ENCODE measurements at places on chromosomes 1 and 21.

DNA sequence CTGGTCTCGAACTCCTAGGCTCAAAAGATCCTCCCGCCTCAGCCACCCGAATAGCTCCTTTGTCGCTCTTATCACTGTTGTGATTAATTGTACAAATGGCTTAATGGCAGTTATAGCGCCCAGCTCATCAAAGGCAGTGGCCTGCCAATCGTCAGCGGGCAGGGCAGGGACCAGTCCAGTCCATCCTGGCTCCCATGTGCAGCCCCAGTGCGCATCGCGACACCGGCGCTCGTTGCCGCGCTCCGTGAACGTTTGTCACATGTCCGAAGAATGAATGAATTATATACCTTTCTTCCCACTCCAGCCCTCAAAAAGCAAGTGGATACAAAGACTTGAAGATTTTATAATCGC is 18.4 kb downstream of the MTX1 start:
- no peak for DNase-seq

GRCh38 chr1:90400131-90400530 is 317.0 kb downstream of the BARHL2 start:
- DNase-seq: no peak

DNA sequence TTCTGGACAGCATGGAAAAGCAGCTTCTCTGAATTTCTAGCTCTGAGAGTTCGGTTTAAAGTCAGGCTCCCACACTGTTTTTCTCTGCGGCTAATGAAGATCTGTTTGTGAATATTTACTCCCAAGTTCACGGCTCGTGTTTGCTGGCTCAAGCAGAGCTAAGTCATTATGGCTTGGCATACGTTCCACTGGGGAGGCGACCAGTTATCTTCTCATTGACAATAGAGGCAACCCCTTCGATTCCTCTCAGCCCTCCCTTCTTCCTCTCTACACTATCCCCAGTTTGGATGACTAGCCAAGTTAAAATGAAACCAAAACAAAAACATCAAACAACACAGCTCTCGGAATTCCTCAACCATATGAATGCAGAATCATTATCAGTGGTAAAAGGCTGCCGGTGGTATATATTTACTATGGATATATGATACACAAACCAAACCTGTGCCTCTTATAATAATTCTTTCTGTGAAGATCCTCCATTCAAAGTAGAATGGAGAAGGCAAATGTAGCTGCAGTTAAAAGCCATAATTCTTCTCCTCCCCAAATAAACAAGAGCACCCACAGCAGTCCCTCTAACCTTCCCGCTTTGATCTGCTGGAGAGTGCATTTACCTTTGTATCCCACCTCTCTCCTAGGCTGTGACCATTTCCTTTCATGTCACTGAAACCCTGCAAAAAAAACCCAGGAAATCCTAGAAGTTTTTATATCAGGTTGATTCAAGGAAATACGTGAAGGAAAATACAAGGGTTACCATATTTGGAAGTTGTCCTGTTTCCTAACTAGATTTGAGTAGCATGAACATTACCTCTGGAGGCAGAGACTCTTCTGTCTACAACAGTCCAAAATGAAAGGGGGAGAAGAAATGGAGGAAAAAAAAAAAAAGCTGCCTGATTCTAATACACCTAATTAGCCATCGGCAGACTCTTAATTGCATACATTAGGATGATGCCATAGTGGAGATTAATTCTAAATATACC is 108.3 kb upstream of the USH2A start:
- DNase-seq: no peak

DNA sequence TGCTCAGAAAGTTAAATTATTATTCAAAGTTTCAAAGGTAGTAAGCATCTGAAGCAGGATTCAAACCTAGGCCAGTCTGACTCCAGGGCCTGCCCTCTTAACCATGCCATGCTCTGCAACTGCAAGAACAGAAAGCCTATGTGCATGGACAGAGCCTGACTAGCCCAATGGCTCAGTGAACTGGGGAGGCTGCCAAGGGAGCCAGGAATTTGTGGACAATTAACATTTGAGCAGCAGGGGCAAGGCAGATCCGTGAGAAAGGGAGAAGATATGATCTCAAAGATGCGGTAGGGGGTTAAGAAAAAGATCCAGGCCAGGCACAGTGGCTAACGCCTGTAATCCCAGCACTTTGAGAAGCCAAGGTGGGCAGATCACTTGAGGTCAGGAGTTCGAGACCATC is 6.5 kb upstream of the ATP1A4 start:
- no peak for DNase-seq

- DNase-seq: no peak
These were observed 262.9 kb upstream of the CACYBP start for GRCh38 chr1:174736831-174737230.

DNA sequence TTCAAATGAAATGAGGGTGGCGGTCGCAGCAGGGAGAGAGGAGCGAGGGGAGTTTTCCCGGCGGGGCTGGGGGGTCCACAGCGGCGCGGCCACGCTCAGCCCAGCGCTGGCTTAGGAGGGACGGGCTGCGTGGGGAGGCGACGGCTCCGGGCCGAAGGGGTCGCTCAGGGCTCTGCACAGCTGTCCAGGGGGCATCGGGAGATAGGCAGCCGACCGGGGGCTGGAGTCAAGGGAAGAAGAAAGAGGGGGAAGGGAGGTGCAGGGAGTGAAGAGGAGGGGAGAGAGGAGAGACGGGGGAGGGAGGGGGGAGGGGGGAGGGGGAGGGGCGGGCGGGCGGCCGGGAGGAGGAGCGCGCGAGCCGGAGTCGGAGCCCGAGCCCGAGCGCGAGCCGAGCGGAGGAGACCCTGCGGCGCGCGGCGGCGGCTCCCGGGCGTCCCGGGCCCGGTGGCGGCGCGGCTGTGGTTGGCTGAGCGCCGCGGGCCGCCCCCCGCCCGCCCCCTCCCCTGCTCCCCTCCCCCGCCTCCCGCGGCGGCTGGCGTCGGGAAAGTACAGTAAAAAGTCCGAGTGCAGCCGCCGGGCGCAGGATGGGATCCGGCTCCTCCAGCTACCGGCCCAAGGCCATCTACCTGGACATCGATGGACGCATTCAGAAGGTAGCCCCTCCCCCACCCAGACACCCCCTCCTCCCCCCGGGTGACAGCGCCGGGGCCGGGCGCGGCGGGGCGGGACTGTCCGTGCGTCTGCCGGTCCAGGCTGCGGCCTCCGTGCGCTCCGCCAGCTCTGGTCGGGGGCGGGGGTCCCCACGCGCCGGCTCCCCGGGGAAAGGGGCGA is at the start of gene PDE9A:
Gene PDE9A (plus strand): TSS at position 391 of the 831 bp plus-strand sequence. CDS start 194 bp downstream, at position 585.
- DNase-seq: no peak

DNA sequence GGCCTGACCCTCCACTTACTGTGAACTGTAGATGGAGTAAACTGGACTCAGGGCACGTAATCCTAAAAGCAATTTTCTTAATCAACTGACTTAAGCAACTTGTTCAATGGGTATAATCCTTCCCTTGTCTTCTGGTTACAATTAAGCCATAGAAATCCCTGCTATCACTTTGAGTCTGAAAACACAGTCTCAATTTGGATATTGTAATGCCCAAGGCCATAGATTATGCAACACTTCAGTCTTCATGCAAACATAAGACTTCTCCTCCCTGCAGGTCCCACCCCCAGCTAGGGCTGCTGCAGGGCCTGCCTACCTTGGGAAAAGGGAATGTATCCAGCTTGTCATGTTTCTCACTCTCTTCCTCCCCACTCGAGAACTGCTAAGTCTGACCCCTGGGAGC is 6.2 kb upstream of the SLC5A9 start:
- no peak for DNase-seq

DNA sequence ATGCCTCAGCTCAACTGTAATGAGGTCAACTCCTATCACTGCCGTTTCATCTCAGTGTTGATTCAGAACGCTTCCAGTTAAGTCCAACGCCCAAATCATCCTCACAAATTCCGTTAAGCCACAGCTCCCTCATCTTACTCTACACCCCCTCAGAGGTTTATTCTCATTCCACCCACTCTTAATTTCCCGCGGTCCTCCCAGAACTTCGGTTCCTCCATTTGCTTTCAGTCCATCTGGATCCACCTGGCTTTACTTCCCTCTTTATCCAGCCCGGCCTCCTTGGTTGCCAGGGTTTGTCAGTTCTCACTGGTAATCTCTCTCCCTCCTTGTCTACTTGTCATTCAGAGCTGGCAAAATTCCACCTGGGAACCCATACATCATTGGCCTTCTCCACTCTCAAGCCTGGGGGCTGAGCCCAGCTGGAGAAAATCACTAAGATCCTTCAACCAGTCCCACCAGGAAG is 51.3 kb upstream of the RUNX1 start:
- no peak for DNase-seq

DNA sequence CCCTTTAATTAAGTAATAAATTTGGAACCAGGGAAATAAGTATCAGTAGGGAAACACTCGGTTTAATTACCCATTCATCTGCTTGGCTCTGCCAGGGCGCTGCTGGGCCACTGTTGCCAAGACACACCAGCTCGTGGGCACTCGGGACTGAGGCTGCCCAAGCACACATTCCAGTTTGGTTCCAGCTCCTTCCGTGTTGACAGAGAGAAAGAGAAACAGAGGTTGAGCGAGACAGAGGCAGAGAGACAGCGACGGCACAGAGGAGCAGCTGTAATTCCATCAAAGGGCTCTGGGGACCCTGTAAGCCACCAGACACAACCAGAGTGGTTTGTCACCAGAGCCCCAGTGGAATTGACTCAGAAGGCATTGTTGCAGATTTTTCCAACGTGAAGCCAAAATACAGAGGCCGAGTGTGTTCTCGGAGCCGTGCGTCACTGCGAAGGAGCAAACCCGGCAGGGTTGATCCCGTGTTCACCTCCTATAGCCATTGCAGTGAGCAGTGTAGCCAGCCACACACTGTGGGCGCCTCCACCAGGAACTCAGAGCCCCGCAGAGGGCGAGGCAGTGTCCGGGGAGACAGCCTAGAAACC is 33.5 kb downstream of the SYF2 start:
- no peak for DNase-seq

DNA sequence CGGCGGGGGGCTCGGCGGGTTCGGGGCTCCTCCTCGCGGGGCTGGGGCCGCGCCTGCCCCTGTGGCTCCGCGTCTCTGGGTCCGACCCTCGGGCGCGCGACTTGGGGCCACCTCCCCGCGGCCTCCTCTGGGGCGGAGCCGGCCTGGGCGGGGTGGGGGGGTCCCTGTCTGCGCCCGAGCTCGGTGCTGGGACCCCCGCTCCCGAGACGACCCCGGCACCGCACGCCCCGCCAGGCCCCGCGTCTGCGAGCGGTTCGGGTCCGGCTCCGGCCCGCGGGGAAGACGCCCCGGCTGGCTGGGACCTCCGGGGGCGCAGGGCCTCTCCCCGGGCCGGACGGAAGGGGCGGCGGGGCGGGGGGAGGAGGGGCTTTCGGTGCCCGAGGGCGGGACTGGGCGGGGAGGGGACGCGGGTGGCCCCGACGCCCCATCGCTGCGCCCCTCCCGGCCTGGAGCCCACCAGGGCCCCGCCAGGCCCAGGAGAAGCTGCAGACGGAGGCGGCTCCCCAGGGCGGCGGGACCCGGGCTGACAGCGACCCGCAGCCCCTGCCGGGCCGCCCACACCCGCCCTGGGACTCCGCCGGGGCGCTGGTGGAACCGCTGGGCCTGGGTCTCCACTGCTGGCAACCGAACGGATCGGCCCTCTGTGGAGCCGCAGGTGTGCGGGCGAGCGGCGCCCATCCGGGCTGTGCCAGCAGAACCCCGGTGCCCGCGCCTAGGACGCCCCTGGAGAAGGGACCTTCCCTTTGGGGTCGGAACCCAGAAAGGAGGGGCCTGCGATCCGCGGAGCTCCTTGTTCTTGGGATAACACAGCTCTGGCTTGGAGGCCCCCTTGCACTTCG is 610 bp downstream of the COL6A2 start:
- DNase-seq: no peak

DNA sequence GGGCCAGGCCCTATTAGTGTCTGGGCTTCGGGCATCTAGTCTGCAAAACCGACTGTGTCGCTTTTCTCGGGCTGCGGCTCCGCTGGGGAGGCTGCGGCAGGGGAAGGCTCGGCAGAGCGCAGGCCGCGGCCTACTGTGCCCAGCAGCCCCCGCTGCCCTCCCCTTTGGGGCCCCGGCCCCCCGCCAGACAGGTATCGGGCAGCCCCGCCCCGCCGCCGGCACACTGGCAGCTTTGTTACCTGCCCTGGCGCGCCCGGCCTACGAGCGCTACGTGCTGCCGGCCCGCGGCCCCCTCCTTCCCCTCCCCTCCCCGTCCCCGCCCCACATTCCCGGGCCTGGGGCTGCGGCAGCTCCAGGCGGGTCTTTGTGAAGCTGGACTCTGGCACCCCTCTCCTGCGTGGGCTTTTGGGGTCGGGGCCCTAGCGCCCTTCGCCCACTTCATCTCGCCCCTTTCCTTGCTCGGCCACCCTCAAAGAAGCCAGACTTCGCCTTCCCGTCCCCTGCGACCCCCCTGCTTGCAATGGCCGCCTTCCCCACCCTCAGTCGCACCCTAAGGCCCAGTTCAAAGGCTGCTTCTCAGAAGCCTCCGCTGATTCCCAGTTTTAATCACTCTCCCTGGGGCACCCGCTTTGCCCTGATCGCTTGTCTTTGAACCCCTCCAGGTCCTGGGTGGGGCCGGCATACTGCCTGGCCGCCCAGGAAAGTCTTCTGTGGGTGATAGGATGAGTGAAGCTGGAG is 48.9 kb upstream of the SLC2A1 start:
- DNase-seq: no peak

- DNase-seq: no peak
These were observed 712.0 kb downstream of the USP25 start for GRCh38 chr21:16441789-16442188.

DNA sequence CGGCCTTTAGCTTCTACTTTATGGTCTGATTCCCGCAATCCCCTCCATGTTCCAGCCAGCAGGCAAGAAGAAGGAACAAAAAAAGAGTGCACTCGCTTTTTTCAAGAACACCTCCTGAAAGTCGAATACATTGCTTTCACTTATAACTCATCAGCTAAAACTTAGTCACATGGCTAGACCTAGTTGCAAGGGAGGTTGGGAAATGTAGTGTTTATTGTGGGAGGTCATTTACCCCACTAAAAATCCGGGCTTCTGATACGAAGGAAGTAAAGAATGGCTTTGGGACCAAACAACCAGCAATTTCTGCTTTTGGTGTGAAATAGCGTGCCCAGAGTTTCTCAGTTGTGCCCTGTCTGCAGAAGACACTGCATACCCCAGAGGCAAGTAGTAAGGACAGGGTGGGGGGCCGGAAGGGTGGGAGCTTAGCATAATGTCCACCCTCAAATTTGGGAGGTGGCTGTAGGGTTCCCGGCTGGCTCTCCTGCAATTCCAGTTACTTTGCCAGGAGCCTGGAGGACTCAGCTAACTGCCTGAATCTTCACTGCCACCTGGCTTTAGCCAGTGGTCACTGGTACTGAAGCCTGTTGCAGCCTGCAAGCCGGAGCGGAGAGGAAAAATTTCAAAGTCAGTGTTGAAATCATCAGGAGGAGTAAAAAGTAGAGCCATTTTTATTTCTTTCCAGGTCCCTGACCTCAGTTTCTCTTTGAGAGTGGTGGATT is 57.7 kb upstream of the F3 start:
- DNase-seq: no peak

DNA sequence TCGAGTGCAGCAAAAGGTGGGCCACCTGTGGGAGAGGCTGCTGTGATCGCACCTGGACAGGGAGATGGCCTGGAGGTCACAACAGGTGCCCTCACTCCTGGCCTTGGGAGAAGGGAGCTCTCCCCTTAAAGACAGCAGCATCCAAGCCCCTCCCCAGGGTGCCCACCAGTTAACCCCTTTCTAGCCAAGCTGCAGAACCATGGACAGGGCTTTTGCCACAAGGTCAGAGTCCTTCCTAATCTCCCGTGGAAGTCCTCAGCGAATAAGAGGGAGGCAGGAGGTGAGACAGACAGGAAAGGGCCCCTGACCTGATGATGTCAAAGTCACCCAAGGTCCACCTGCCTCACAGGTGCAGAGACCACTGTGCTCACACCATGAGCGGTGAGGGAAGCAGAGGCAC is 1.7 kb downstream of the CNTN2 start:
- no peak for DNase-seq

GRCh38 chr1:84689514-84690396 is 506 bp downstream of the SSX2IP start:
- DNase-seq: no peak

All from T-helper 2 cell (primary cell).